ENCODE measurements at places on chromosomes 16 and 17.

- no peak for DNase-seq
Measured at GRCh38 chr16:72036098-72036497, 18.2 kb upstream of the HP start.

DNA sequence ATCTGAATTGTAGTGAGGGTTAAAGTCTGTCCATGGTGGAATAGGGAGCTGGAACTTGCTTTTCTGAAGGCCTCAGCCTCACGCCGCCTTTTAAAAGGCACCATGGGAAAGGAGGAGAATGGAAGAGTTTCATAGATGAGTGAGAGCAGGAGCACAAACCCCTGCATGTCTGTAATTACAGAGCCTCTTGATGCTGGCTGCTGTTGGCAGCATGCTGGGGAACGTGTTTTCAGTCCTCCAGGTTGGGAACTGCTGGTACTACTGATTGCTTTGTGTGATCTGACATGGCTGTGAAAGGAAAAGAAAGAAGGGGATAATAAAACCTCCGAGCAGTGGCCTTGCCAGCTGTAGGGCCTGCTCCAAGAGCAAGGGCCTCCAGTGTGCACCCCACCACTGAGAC is 16.8 kb upstream of the DYNLL2 start:
- DNase-seq, result no peak

- no peak for DNase-seq
Measured at GRCh38 chr16:7765079-7765550, 432.5 kb downstream of the RBFOX1 start.

- no peak for DNase-seq
Measured at GRCh38 chr16:586645-587590, 2.9 kb upstream of the RAB40C start.

- DNase-seq, result no peak
Measured at GRCh38 chr16:69600202-69600601, 34.4 kb downstream of the NFAT5 start.

GRCh38 chr17:73286863-73287296 is 24.9 kb downstream of the CDC42EP4 start:
- DNase-seq, result no peak

GRCh38 chr16:10617662-10618420 is 37.4 kb upstream of the EMP2 start:
- no peak for DNase-seq

GRCh38 chr16:66342294-66342900 is 24.1 kb upstream of the CDH5 start:
- no peak for DNase-seq

DNA sequence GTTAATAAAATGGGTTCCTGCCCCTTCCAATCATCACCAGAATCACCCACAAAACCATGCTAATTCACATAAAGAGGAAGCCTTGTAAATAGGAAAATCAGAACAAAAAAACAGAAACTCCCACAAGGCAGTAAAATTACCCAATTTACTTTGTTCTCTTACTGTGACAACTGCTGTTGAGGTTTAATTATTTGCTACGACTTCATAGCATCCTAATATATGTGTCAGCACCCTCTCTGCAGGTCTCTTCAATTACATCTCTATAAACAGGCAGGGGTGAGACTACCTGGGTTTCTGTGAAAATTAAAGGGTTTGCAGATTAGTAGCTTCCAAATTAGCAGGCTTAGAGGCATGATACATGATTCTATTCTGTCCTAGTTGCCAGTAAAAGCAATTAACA is 2.7 kb downstream of the WDR59 start:
- DNase-seq, result no peak

DNA sequence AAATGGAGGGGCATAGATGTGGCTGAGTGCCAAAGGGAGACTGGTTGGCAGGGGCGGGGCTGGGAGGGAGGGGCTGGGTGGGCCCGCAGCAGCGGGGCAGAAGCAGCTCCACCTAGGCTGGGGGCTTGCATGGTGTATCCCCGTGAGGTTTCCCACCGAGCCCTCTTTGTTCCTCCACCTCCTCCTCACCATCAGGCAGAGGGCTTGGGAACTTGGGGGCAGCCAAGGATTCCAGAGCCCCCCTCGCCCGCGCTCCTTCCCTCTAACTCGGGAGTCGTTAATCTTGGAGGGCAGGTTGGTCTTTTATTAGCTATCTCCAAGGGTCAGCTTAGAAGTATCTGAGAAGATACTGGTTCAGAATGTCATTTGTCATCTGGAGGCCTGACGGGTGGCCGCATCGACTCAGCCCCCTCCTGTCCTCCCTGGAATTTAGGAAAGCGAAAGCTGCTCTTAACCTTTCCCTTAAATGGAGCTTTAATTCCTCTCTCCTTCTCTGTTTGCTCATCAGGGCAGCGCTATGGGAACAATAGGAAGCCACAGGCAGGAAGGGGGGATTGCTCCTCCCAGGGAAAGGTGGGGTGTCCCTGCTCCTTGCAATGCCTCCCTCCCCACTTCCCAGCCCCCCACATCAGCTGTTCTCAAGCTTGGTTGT is 274.3 kb upstream of the XYLT1 start:
- DNase-seq, result no peak

GRCh38 chr17:51180486-51180885 is 14.3 kb downstream of the NME2 start:
- DNase-seq, result no peak

GRCh38 chr17:6919158-6919557 is 76.7 kb upstream of the ALOX12 start:
- no peak for DNase-seq

DNA sequence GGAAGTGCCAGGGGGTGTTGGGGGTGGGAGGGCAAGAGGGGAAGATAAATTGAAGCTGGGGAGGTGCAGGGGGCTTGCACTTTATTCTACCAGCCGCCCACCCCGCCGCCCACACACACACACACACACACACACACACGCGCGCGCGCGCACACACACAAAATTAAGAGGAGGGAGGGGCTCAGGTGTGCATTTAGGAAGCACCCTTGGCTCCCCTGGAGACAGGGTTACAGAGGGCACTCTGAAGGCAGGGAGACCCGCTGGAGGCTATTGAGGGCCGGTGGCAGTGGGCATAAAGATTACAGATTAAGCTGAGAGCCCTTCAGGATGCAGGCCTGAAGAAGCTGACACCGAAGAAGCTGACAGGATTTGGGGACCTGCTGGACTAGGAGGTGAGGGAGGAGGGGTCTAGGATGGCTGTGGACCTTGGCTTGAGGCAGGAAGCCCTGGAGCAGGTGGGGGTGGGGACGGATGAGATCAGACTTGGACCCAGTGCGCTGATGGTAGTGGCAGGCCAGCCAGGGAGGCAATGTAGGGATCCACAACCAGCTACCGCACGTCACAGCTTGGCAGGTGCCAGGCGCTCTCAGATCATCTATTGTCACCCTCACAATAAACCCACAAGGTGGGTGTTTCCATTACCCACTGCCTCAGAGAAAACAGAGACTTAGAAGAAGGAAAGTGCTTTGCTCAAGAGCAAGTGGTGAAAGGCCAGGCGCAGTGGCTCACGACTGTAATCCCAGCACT is 772 bp upstream of the SAMD14 start:
- DNase-seq, result no peak
